Stimulated activated CD8-positive, alpha-beta memory T cell treated with anti-CD3 and anti-CD28 coated beads, Interleukin-15, amount 100 ng/mL, for 48 hours (primary cell): ENCODE measurements at places on chromosomes 1 and 21.

DNA sequence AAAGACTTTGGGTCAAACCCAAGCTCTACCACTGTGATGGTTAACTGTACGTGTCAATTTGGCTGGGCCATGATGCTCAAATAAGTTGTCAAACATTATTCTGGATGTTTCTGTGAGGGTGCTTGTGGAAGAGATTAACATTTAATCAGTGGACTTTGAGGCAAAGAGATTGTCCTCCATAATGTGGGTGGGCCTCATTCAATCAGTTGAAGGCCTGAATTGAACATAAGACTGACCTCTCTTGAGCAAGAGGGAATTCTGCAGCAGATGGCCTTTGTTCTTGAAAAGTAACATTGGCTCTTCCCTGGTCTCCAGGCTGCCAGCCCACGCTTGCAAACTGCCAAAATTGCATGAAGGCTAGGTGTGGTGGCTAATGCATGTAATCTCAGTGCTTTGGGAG is 94.5 kb upstream of the SPATA6 start:
- no peak for DNase-seq

DNA sequence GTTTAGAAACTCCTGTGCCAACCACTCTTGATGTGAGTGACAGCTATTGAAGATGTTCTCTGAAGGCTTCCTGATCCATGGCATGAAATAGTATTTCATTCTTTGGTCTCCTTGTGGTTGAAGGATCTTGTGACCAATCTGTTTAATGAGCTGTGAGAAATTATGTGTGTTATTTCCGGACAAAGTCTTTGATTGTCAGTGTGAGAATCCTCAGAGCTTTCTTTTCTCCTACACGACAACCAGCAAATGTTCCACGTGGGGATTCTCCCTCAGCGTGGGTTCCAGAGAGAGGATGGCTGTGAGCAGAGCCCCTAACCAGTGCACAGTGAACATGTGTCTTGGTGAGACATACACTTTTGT is 45.0 kb upstream of the HOOK1 start:
- DNase-seq = no peak

DNA sequence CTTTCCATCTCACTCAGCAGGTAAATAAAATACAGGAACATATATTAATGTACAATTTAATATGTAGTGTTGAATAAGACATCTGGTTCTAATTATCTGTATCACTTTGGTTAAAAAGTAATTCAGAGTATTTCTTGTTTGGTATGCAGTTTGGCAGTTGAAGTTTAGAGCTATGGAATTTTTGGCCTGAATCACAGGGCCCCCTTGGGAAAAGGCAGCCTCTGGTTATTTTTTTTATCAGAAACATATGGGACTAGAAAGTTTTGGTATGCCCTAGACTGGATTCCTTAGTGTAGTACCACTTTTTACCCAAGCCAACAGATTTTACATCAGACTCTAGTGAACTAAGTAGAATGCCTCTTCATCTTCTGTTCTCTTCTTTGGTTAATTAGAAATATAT is 26.4 kb downstream of the CNST start:
- DNase-seq = no peak

GRCh38 chr1:156337888-156338179 is 258 bp downstream of the CCT3 start:
- DNase-seq = no peak

GRCh38 chr1:22639286-22639685 is 2.9 kb downstream of the C1QA start:
- no peak for DNase-seq

DNA sequence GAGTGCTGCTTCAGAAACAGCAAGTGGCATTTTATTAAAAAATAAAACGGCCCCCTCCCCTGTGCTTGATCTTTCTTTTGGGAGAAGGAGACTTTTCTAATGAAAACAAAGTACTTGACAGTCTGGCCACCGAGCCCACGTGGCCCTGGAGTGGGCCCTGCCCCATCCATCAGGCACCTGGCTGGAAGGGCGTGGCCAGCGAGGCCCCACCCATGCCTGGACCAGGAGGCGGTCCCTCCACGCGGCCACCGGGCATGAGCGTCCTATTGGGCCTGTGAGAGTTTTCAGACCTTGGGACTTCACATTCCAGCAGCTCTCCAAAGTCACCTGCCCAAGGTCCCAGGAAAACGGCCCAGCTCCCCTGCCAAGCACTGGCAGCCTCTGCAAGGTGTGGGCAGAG is 144.7 kb downstream of the CASZ1 start:
- DNase-seq = no peak

DNA sequence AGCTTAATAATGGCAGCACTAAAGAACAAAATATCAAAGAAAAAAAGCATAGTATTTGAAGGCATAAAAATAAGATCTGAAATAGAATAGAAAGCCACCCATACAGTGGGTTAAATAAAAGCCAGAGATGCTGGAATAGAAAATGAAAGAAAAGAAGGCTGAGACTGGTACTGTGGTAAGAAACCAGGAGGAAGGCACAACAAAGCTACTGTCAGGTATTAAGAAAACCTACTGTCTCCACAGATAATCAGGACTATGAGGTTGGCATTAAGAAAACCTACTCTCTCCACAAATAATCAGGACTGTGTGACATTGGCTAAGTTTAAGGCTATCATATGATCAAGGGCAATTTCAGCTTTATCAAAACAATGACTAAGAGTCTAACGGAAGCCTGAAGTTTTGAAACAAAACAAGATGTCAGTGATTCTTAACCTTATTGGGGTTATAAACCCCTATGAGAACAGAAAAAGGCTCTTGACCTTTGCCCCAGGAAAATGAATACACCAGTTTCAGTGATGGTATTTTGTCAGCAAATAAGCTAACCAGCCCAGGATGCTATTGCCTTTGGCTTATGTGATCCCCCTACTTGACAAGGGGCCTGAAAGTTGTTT is 24.4 kb downstream of the MCOLN2 start:
- DNase-seq = no peak

- DNase-seq = no peak
Observed at GRCh38 chr1:90162216-90162615, 167.3 kb downstream of the ZNF326 start.

DNA sequence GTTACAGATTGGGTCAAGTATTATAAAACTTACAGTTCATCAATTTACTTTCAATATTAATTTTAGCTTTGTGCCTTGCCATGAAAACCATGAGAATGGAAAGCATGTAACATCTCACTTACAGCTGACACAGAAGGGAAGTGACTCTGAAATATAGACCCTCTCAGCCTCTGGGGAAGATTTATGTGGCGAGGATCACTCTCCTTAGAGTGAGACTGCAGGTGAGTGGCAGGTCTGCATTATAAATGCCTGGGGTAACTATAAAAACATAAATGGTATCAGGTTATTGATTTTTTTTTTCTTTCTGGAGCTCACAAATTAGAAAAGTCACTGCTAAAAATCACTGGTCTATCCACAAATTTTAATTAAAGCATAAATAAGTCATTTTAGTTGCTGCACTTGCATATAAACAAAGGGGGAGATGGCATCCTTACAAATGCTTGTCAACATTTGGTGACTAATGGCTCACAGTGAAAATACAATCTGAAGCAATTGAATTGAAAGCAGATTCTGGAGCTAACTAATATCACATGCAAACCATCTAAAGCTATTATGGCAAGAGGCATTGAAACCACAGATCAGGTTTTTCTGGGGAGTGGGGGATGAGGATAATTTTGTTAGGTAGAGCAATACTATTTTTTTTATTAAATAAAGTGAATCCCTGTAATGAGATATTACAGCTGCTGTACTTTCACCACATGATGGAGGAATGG is 200.9 kb downstream of the TM2D1 start:
- DNase-seq = no peak

DNA sequence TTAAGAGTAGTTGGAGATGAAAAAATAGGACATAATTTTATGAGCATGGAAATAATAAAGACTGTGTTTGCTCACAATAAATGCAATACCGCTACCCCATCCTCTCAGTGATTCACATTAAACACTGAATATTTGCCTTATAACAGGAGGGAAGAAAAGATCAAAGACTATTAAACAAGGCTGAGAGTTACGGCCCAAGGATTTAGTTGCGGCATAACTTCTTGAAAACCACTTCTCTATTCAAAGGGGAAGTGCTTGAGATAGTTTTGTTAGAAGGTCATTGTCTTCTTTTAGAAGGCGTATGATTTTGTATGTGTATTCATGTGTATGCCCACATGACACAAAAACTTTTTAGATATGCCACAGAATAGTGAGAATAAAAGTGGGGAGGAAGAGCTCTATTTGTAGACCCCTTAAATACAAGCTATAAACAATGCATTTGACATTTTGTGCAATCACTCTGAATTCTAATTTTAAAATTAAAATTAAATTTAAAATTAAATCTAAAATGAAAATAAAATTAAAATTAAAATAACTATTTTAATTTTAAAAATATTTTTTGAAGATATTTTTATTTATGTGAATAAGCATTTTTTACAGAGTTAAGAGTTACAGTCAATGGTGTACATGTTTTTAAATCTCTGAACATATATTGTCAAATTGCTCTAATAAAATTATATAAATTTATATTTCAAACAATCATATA is 986.6 kb upstream of the ADAMTS5 start:
- DNase-seq = no peak

DNA sequence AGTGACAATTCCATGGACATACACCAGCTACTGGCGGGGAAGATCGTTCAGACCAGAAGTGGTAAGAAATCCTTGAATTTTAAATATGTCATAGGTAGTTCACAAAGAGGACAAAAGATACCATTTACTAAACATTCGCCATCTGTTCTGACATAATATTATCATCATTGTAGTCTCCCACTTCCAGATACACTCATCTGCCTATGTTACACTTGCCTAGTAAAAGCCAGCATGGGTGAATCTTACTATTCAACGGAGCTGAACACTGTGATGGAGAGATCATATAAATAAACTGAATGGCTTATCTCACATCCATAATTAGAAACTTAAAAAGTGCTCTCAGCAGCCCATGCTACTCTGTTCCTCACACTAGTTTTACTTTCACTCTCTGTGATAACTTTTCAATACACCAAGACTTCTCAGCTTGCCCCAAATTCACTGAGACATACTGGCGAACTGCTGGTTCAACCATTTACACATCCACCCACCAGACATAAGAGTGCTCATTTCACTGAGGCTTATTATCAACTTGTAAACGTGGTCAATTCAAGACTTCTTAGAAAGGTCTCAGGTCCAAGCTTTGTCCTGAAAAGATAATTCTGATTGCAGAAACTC is 463 bp upstream of the PRRC2C start:
- DNase-seq = no peak

DNA sequence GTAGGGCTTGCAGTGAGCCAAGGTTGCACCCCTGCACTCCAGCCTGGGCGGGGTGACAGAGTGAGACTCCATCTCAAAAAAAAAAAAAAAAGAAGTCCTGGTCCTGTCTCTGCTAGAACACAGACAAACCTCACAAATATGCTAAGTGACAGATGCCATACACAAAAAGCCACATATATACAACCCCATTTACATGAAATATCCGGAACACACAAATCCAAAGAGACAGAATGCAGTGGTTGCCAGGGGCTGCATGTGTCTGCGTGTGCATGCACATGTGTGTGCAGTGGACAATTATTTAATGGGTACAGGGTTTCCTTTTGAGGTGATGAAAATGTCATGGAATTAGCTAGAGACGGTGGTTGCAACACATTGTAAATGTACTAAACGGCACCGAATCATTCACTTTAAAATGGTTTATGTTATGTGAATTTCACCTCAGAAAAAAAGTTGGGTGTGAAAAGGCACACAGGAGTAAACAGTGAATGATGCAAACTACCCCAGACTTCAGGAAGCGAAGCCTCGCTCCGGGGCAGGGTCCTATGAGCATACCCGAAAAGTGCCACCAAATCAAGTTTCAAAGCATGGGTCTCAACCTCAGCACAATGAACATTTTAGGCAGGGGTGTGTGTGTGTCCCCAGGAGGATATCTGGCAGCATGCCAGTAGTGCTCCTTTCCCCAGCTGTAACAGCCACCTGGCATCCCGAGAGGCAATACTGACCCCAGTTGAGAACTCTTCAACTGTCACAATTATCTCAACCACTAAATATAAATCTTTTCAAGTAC is 48.3 kb downstream of the GNB1 start:
- no peak for DNase-seq

DNA sequence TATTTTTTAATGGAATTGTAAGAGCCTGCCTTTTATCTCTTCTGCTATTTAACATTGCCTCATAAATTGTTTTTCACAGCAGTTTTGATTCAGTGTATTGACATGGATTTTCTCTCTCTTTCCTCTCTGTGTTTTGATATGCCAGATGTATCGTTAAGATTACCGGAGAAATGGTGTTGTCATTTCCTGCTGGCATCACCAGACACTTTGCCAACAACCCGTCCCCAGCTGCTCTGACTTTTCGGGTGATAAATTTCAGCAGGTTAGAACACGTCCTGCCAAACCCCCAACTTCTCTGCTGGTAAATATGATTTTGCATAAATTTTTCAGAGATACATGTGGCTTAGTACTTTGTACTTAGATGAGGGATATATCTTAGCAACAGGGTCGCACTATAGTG is 23.1 kb upstream of the DYNLT5 start:
- no peak for DNase-seq
